ENCODE measurements at places on chromosomes 1 and 21.
A peak's percentile ranks its signal among the peaks of the same experiment; 100 is the strongest.

DNA sequence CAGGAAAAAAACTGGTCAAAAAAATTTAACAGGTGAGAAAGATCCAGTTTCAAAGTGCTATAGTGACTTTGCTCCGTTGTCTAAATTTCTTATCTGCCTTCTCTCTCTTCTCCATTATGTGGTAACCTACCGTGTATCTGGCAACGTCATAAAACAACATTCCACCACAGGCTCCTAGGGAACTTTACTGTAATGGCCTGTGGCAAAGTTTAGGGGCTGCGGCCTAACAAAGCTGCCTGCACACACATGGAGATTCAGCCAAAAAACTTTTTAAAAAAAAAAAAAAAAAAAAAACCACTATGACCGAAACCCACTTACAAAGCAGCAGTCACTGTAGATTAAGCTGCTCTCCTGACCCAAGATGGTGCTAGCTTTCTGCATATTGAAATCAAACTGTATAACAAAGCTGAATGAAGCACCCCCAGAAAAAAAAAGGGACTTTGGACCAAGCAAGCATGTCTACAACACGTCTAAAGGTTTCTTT, 202.6 kb downstream of the SLC45A1 start:
- peak; percentile 53 for DNase-seq

DNA sequence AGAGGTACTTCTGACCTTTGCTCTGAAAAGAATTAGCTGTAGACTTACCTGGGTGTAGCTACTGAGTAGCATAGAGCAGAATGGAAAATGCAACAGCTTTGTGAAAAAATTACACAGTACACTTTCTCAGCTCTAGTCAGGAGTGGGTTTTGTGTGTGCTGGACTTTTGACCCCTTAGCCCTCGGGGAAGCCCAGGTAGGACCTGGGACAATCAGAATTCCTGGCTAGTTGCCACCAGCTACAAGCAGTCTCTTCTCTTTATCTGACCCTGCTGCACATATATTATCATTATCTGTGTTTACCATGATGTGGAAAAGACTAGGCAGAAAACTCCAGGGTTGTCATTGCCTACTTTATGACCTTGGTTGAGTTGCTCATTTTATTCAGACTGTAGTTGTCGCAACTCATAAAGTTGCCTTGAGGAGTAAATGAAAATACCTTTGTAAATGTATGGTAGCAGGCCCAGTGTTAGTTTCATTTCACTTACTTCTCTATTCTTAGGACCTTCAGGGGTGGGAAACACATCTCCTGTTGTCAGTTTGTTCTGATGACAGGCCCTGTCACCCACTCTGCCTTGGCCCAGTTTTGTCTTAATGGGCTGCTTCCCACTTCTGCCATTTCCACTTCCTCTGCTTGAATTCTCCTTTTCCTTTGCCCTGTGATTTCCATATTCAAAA, 5.4 kb downstream of the NEK7 start:
- DNase-seq, result no peak

DNA sequence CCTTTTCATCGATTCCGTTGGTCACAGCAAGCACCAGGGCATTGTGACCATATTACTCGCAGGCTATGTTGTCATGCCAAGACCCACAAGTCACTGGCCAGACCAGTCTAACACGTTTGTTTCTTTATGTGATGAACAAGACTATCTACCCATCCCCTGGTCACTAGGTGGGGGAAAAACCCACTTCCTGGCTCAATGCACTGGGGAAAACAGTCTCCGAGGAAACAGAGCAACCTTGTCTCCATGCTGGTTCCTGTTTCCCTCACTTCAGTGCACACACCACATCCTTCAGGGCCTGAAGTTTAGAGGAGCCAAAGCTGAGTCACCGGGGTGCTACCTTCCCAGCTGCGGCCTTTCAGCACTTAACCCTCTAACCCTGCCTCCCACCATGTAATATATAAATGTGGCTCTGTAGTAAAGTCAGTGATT, 20.9 kb downstream of the ERICH3 start:
- DNase-seq, result peak; percentile 96

DNA sequence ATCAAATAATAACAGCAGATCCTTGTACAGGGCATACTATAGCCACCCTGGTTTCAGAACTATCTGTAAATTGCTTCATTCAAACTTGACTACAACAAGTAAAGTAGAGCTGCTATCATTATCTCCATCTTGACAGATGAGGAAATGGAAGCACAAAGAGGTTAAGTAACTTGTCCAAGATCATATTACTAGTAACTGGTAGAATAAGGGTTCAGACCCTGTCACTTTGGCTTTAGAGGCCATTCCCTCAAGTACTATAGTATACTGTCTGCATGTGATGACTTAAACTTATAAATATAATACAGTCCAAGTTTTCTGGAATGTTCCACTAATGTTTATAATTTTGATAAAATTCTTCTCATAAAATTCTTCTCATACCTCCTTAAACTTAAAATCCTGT, 24.8 kb downstream of the PGM1 start:
- DNase-seq, result peak; percentile 14

DNA sequence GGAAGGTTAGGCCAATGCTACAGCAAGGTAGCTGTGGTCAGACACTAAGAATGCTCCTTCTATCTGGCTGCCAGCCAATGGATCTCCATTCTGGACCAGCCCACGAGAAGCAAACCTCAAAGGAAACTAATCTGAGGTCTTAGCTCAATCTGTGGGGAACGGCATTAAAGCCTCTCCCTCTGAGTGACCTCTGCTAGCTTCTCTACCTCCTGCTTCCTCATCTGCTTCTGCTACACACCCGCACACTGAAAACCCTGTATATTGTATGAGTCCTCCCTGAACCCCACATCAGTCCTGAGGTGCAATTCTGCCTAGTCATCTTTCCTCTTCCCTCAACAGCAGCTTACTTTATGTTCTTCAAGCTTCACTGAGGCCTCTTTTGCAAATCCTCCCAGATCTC, 6.9 kb upstream of the GALE start:
- DNase-seq, result no peak

- DNase-seq, result no peak
These were observed 51.2 kb downstream of the WLS start for GRCh38 chr1:68181165-68181556.

- DNase-seq, result no peak
These were observed 44.0 kb downstream of the GPR161 start for GRCh38 chr1:168092566-168093355.

- DNase-seq, result no peak
These were observed 1.5 kb downstream of the TTC34 start for GRCh38 chr1:2799811-2800663.

DNA sequence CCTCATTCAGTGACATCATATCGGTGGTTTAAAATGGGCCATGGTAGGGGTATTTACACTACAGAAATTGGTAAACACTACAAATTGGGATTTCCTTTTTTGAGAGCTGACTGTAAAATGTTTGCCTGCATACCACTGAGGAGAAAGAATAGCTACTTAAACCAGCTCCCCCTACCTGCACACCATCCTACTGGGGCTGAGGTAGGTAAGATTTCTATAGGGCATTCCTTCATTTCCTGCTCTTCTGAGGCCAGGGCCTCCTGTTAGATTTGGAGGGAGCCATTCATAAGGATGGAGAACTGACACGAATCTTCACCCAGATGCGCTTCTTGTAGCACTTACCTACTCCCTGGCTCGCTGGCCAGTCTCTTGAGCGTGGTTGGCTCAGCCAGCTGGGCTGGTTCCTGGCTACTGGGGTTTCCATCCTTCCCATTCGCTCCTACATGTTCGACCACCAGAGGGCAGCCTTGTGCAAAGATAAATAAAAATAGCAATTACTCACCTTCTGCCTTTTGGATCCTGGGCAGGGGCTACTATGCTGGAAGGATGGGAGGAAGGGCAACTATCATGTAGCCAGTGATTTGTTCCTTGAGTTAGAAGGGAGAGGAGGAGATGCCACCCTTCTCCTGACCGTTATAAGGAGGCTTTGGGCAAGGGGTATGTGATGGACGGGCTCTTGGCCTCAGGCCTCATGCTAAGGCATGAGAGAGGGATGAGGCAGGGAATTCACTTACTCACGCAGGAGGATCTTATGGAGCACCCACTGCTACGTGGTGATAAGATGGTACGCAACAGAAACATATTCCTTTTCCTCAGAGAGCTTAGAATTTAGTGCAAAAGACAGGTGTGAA, 10.7 kb downstream of the OPTC start:
- DNase-seq, result peak; percentile 79

GRCh38 chr1:61569303-61569621, 155.7 kb downstream of the TM2D1 start:
- no peak for DNase-seq

DNA sequence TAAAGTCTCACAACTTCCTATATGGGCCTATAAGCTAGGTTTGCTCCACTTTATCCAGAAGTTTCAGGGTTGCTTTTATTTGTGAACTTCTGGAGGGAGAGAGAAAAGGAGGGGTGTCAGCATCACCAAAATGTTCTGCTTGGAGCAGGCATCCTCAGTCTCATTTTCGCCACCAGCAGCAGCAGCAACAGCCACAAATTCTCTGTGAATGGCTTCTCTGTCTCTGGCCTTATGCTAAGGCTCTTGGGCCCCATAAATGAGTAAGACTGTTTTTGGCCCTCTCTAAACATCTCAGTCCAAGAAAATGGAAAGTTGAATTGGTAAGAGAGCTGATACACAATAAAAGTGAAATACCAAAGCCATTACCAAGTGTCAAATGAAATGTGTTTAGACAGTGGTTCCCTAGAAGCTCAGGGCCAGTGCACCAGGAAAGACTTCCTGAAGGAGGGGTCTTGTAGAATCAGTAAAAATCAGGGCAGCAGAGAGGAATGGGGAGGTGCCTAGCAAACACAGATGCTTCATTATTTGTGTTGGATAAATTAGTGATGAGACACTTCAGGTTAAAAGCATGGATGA, 53.0 kb upstream of the SPATA6 start:
- no peak for DNase-seq

DNA sequence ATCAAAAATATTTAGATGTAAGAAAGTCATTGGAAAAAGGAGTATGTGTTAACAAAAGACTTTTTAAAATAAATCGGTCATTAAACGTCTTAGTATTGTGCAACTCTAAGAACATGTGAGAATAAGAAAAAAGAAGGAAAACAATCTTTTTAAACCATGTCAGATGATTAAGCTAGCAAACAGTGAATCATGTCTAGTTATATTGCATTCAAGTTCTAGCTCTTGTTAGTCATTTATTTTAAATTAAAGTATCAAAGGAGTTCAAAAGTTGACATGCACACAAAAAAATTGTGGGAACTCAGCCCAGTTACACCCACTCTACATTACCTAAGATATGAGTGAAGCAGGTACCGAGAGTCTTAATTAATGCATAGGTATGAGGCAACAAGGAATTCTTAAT, 9.8 kb downstream of the FRRS1 start:
- DNase-seq, result peak; percentile 32

DNA sequence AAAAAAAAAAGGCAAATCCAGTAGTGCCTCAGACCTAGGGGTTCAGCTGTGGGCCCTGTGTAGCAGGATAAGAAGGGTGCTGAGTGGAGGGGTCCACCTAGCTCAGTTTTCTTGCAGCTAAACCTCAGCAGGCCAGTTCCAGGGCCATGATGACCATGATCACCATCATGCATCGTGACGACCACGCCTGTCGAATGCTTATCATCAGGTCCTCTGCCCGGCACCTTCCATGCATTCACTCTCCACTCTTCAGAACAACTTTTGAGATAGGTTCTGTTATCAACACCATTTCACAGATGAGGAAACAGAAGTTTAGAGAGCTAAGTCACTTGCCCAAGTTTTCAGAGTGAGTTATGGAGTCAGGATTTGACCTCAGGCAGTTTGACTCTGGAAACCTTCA, 54.9 kb downstream of the ACBD3 start:
- no peak for DNase-seq

GRCh38 chr1:54114955-54115354, 37.8 kb downstream of the CDCP2 start:
- no peak for DNase-seq

GRCh38 chr1:3372317-3372716, 82.1 kb upstream of the ARHGEF16 start:
- DNase-seq, result no peak

DNA sequence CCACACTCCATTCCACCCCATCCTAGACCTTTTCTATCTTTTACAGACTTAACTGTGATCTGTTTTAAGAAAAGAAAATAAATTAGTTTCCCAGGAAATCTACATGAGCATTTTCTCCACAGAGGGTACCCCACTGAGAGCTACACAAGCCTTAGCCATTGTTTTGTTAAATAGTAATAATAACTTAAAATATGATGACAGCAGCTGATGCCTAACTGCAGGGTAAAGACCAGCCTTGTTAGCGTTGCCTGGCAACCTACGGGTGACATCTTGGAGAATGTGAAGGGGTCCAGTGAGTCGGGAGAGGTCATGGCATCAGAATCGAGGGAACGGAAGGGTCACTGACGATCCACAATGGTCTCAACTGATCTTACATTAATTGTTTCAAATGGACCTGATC, 233.2 kb upstream of the PBX1 start:
- DNase-seq, result no peak

DNA sequence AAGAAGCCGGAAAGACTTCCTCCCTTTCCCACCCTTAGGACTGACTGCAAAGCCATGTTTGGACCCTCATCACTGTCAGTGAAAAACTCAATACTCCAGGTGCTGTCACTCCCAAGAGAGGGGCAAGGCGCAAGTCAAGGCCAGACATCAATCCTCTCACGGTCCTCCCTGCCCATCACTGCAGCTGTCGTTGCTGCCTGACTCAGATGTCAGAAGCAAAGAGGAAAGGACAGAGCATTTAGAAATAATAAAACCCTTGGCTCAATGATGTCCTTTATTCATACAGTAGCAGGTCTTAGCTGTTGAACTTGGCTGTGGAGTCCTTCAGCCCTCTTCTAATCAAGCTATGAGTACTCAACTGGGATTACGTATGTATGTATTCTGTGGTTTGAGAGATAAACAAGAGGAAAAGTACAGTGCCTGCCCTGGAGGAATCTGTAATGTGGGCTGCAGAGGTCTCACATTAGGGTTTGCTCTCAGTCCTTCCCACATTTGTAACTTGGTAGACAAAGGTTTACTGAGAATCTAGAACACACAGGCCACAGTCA, 13.5 kb downstream of the SUSD4 start:
- DNase-seq, result no peak

GRCh38 chr1:72485801-72486200, 203.5 kb upstream of the NEGR1 start:
- DNase-seq, result peak; percentile 15
